Stimulated activated CD8-positive, alpha-beta memory T cell treated with anti-CD3 and anti-CD28 coated beads, Interleukin-2, amount 100 ng/mL, for 1 hour (primary cell): ENCODE measurements at places on chromosomes 4 and X.

DNA sequence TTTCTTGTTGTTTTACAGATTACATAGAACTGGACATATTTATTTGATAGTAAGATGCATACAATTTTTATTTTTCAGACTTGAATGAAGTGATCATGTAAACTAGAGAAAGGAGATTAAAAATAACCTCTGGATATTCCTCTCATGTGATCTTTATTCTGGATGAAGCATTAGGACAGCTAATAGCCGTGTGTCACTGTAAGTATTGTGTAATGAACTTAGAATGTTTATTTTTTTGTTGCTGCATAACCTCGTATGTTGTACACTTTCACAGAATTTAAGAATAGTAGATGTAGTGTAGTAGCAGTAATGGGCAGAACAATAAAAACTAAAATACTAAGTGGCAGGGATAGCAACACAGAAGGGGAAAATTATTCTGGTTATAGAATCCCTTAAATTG, 2094.5 kb upstream of the TENM3 start:
- no peak for DNase-seq

DNA sequence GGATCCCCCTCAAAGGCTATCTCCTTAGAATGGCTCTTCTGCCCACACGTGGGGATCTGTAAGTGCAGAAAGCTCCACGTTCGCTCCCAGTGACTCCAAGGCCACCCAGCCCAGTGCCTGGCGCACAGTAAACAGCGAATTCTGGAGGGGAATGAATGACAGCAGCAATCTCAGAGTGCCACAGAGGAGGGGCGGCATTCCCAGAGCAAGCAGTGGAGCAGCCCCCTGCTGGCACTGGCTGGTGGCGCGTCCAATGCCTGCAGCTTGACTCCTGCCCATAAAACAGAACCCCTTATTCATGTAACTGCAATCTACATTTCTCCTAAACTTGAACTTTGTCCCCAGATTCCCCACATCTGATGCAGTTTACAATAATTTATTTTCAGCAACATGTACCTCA, 6.9 kb upstream of the HELT start:
- no peak for DNase-seq

- DNase-seq = no peak
Observed at GRCh38 chr4:94911106-94911505, 153.4 kb downstream of the BMPR1B start.

DNA sequence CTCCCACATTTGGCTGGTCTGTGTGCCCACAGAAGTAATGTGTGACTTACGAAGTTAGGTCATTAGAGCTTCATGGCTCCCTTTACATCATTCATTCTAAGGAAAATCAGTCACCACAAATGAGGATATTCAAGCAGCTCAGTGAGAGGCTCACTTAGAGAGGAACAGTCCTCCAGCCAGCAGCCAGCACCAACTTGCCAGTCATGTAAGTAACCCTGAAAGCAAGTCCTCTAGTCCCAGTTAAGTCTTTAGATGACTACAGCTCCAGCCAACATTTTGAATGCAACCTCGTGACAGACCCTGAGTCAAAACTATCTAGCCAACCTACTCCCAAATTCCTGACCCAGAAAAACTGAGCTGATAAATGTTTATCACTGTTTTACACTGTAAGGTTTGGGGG, 71.3 kb downstream of the LRBA start:
- DNase-seq = no peak

GRCh38 chr4:145423017-145423708, 58.5 kb upstream of the SMAD1 start:
- DNase-seq = no peak

GRCh38 chrX:21972046-21972445, 31.5 kb downstream of the SMS start:
- DNase-seq = no peak

GRCh38 chrX:119343856-119344255, 55.3 kb upstream of the SLC25A43 start:
- DNase-seq = no peak

DNA sequence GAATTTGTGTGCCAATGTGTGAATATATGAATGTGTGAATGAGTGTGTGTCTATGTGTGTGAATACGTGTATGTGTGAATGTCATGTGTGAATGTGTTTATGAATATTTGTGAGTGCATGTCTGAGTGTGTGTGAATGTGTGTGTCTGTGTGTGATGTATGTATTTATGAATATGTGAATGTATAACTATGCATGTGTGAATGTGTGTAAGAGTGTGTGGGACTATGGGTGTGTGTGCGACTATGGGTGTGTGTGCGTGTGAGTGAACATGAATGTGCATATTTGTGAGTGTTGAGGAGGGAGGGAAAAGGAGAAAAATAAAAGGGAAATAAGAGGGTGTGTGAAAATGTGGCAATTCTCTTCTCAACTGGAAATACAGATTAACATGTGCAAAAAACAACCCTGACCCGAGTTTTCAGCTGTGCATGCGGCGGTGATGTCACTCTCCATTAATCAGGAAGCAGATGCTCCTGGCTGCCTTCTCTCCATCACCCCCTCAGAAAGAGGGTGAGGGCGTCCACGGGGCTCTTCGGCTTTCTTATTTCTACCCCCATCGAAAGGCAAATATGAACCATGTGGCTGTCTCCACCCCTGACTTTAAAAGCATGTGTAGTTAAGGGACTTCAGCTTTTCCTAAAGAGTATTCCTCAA, 219.8 kb downstream of the MAML3 start:
- no peak for DNase-seq

DNA sequence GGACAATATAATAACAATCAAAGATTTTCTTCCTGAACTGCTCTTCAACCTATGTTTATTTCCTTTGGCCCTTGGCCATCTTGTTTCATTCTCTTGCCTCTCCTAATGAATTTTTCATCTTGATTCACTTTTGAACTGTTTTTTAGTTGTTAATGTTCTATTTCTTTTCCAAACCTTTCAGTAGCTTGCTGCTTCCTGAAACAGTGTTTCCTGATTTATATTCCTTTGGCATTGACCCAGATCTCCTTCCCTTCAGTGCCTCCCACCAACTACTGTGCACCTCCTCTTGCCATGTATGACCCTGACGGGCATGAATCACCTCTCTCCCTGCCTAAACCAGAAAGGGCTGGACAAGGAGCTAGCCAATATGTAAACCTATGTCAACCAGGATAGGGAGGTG, 25.6 kb upstream of the SPP1 start:
- no peak for DNase-seq

- no peak for DNase-seq
Observed at GRCh38 chr4:7812231-7812857, 127.3 kb downstream of the AFAP1 start.

GRCh38 chr4:55358246-55358645, 12.2 kb downstream of the SRD5A3 start:
- DNase-seq = no peak

DNA sequence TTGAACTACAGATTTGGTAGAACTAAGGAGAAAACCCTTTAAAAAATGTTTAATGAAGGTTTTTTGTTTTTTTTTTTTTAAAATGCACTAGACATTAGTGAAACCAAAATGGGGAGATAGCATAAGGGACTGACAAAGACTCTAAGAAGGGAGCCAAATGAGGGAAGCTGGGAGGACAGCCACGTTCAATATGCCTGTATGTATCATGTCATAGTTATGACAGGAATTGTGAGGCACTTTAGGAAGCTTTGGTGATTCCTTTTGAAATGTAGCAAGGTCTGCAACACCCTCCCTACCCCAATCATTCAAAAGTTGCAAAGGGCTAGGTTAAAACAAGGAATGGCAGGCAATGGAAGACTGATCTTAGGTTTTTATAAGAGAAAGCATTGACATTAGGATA, 526.0 kb downstream of the TLL1 start:
- no peak for DNase-seq

DNA sequence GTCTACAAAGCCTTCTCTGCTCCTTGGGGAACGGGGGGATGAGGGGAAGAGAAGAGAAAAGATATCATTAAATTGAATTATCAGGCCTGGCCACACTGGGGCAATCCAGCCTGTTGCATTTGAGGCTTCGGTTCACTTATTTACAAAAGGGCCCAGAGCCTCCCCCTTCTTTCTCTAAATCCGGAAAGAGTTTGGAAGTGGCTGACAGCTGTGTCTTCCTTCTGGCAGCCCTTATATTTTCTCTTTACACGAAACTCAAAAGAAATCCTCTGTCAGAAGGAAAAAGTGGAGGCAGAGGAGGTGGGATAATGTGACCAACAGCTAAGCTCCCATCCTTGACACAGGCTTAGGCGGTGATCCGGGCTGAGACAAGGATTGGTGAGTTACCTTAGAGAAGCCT, 158.3 kb upstream of the TAPT1 start:
- no peak for DNase-seq

DNA sequence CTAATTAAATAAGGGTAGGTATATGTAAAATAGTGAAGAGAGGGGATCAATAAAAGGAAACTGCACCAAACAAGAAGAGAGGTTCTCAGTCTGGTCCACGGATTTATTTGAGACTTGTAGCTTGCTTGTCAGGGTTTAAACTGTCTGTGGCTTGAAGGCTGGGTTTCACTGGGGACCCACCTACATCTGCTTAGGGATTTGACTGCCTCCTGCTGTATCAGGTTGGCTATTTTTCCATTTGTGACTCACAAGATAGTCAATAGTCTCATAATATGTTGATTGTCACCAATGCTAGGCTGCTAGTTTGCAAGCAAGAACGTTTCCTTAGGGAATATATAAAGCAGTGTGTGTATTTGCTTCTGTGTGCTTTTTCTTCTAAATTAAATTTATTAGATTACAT, 1950.7 kb upstream of the IGFBP7 start:
- DNase-seq = no peak

GRCh38 chr4:80897537-80898303, 132.8 kb upstream of the BMP3 start:
- no peak for DNase-seq

DNA sequence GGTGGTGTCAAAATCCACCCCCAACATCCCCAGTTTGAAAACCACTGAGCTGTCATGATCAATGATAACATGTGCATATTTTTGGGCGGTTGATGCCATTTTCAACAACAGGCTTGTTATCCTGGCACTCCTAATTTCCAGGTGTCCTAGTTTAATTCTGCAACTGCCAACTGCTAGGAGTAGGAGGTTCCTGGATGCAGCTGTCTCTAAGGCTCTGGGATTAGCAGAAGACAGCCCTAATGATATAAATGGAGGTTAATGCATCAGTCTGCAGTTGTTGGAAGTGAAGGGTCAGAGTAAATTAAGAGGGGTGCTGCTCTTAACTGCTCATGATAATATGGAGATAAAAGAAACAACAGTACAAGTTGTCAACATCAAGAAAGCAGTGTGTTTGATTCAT, 23.8 kb downstream of the ARFIP1 start:
- no peak for DNase-seq

- no peak for DNase-seq
Observed at GRCh38 chr4:74378573-74378972, 13.6 kb downstream of the EREG start.

- no peak for DNase-seq
Observed at GRCh38 chr4:45741897-45742296, 382.0 kb downstream of the GABRG1 start.

- DNase-seq = no peak
Observed at GRCh38 chr4:110196206-110196870, 2.1 kb downstream of the ELOVL6 start.

GRCh38 chrX:112642349-112642748, 37.4 kb downstream of the LHFPL1 start:
- DNase-seq = no peak

- no peak for DNase-seq
Observed at GRCh38 chr4:11416071-11416766, 12.5 kb downstream of the HS3ST1 start.

GRCh38 chrX:68234171-68234910, 199.0 kb downstream of the OPHN1 start:
- DNase-seq = no peak

GRCh38 chr4:114879916-114880669, 233.3 kb downstream of the NDST4 start:
- no peak for DNase-seq

DNA sequence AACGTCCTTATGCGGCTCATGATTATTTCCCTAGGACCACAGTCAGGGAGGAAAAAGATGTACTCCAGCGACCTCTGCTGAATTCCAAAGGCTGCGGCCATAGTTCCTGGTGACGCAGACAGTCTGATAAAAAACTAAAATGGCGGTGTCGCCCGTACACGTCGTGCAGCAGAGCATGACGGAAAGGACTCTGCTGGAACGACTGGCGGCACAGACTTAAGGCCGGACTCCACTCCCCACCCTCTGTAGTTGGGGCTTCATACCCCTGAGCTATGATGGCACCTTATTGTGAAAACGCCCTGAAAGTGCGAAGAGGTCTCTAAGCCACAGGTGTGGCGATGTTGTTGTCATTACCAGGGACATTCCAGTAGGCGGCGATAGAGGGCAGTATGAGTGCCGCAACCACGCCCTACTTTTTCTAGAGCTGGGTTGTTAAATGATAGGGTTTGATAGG, 90.0 kb upstream of the EDA2R start:
- peak; percentile 6 for DNase-seq

GRCh38 chr4:58776627-58777026, 1666.4 kb upstream of the IGFBP7 start:
- DNase-seq = no peak

DNA sequence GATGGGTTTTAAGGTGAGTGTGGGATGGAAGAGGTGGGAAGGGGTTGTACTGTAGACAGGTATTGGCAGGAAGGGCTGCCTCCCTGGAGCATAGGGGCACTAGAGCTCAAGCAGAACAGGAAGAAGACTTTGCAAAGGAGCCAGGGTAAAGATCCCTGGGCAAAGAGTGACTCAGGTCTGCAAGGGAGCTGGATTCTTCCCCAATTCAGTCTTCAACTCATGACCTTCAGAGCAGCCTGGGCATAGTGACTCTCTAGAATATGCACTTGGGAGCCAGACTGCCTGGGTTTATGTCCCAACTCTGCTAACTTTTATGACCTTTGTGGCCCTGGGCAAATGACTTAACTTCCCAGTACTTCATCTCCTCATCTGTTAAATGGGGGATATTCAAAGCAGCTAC, 4.0 kb downstream of the LONRF3 start:
- DNase-seq = no peak

GRCh38 chr4:129129143-129129542, 33.2 kb downstream of the C4orf33 start:
- DNase-seq = no peak

DNA sequence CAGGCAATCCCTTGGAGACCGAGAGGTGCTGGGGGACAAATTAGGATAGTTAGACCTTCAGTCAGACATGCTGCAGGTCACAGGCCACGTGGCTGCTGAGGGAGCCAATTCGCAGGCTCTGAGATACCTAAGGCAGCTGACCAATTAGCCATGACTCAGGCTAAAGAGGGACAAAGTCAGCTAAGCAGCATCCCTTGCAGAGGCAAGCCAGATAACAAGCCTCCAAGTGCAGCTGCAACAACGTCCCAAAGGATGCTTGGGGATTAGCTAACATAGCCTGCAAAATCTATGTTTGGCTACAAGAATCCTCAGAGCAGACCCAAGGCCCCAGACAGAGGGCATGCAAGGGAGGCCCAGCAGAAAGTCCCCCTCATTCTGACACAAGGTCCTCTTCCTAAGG, 93.5 kb downstream of the SEL1L3 start:
- DNase-seq = no peak

GRCh38 chrX:24494647-24495075, 29.6 kb downstream of the PDK3 start:
- DNase-seq = no peak
